ENCODE measurements at places on chromosomes 5 and 9. TPM values are rescaled to one million over a fixed set of nuclear protein-coding genes. Genes with fewer than 3 reads are reported as not detected.

- no peak for DNase-seq
Observed at GRCh38 chr5:114174837-114175236, 187.0 kb upstream of the KCNN2 start.

DNA sequence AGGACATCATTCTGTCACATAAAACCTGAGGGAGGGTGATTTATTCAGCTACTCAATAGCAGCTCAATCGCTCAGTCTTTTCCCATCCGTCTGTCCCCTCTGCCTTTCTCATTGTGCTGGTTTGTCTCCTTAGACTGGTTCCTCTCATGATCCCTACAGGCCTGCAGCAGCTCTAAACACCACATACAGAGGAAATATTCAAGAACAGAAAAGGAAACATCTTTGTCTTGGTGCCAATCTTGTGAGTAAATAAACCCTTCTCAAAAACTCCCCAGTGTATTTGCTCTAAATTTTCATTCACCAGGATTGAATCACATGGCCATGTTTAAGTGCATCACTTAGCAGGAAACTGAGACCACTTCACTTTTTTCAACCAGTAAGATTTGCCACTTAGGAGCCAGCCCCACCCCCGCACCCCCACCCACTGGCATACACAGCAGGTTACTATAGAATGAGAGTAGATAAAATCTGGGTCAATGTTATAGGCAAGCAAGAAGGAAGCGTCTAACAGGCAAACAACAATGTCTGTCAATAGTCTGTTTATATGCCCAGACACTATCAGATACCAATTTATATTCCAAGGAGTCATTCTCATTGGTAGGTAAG lies 895.5 kb upstream of the DMAC1 start:
- no peak for DNase-seq

GRCh38 chr5:55231919-55232270 lies 1.5 kb downstream of the CCNO start:
- no peak for DNase-seq

DNA sequence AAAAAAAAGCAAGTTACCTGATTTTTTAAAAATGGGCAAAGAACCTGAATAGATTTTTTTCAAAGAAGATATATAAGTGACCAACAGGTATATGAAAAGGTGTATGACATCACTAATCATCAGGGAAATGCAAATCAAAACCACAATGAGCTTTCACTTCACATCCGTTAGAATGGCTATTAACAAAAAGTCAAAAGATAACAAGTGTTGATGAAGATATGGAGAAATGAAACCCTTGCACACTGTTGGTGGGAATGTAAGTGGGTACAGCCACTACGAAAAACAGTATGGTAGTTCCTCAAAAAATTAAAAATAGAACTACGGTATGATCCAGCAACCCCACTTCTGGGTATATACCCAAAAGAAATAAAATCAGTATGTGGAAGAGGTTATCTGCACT lies 134.8 kb downstream of the UGCG start:
- DNase-seq, result no peak

DNA sequence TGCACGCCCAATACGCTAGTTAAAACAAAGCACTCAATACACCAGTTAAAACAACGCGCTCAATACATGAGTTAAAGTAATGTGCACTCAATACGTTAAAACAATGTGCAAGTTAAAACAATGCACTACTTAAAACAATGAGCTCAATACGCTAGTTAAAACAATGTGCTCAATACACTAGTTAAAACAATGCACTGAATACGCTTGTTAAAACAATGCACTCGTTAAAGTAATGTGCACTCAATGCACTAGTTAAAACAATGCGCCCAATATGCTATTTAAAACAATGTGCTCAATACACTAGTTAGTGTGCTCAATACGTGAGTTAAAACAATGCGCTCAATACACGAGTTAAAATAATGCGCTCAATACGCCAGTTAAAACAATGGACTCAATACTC lies 185.0 kb downstream of the TRIO start:
- DNase-seq, result no peak

DNA sequence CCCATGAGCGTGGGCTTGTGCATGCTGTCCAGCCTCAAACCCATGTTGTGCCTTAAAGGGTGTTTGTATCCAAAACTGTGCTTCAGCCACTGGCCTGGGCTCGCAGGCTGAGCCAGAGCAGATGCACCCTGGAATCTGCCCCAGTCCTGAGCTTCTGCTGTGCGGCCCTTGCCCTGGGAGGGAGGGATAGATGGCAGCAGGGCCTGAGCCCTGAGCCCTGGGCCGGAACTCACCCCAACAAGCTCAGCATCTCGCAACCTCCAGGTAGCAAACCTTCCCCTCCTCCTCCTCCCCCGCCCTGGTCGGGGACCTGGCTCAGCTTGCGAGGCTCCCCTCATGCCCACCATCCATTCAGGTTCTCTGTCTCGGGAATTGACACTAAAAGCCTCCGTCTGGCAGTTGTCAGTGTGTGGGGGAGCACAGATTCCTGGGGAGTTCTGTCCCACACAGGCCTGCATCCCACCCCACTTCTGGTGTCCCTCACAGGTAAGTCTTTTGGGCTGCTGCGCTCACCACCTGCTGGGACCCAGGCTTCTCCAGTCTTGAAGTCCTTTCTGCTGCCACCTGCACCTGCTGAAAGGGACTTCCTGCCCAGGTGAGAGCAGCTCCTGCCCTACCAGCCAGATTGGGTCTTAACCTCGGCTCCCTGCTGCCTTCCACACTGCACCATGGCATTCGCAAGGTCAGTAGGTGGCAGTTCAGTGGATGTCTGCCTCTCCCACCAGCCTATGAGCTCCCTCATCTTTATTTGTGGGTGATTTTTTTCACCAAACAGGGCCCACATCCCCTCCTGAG lies 55.2 kb upstream of the OLFM1 start:
- DNase-seq, result peak; percentile 45

GRCh38 chr9:12253941-12254340 lies 439.2 kb upstream of the TYRP1 start:
- DNase-seq, result no peak

DNA sequence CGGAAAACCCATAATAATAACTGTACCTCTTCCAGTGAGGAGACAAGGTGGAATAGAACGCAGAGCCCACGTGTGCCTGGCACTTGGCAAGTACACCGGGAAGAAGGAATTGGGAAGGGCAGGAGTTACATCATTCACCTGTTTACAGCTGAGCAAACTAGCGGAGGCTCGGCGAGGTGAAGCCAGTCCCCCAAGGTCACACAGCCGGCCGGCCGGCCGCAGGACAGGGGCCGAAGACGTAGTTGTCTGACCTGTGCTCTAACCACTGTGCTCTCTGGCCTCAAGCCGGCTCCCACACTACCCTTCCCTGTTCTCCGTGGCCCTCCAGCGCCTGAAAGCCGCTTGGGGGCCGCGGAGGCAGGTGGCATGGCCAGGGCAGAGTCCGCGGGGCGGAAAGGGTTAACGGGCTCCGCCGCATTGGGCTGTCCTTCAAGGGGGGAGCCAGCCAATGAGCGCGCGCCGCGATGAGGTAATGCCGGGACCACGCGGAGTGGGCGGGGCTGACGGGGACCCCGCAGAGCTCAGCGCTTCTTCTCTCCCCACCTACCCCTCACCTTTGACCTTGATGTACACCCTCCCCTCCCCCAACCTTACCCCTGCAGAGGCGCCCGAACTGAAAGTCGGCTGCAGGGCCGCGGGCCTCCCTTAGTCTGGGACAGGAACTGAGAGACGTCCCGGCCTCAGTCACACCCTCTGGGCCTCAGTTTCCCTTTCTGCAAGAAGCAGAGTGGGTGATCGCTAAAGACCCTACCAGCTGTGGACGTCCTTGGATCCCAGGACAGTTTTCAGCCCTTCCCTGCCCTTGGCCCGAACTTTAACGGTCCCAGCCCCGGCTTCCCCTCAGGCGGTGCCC lies 125.1 kb downstream of the C9orf50 start:
- peak; percentile 97 for DNase-seq

GRCh38 chr5:151664694-151665585 lies 21.8 kb downstream of the SPARC start:
- DNase-seq, result no peak

GRCh38 chr5:93845376-93845775 lies 104.0 kb upstream of the POU5F2 start:
- DNase-seq, result no peak

GRCh38 chr5:137395011-137395755 lies 103.9 kb downstream of the SPOCK1 start:
- DNase-seq, result peak; percentile 75

DNA sequence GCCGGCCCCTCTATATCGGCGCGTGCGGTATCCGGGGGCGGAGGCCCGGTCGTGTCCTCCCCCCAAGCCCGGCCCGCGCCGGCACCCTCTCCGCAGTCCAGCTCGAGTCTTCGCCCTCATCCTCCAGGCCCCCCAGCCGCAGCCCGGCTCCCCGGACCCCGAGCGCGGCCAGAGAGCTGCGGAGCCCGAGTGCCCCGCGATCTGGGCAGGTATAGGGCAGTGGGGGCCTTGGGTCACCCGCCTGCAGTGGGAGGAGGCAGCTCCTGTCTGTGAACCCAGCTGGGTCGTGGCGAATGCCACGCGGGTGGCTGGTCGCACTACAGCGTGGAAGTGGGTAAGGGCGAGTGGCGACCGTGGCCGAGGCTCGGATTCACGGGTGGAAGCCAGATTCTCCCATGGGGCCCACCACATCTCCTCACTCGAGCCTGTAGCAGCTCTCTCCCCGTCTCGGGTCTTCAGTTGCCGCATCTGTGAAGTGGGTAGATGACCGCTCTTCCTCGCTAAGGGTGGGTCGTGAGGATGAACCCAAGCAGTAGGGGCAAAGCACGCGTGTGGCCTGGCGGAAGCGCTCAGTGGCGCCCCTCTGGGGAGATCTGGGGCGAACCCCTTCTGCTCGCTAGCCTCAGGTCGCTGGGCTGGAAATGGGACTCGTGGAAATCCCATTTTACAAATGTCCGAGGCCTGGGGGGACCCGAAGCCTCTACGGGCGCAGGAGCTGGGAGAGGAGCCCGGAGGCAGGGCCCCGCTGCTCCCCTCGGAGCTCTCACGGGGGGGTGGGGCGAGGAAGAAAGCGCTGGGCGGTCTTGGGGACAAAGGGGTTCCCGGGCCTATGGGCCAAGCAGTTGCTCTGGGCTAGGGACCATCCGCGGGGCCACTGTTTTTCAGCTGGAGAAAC lies 1.9 kb downstream of the NR5A1 start:
- DNase-seq, result no peak

GRCh38 chr5:96868603-96869371 lies 7.5 kb upstream of the ERAP2 start:
- DNase-seq, result no peak

GRCh38 chr5:90554358-90555006 lies 4.1 kb upstream of the ADGRV1 start:
- no peak for DNase-seq

GRCh38 chr5:178280631-178281030 lies 48.0 kb upstream of the PHYKPL start:
- peak; percentile 59 for DNase-seq

GRCh38 chr5:130109152-130109551 lies 204.9 kb downstream of the CHSY3 start:
- DNase-seq, result no peak

DNA sequence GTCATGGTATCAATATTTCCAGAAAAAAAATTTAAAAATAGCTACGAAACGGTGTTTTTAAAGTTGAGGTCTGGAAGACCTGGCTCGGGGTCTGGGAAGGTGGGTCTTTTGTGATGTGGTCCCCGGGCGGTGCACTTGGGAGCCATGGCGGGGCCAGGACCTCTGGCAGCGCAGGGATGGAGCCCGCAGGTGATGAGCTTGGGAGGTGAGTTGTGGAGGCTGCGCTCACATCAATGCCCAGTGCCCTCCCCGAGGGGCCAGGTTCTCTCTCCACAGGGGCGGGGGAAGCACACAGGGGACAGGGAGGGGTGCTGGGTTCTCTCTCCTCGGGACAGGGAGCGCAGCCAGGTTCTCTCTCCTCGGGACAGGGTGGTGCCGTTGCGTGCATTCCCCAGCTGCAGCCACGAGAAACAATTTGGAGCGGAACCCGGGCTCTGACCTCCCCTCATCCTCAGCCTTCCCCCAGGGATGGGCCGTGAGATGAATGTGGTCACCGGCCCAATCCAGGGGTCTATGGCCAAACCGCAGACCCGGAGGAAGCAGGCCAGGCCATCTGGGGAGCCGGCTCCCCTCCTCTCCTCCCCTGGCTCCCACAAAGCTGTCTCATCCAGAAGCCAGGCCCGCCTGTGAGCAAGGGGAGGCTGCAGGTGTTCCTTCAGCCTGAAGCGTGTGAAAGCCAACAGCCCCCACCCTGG lies 25.8 kb downstream of the DBH start:
- no peak for DNase-seq

DNA sequence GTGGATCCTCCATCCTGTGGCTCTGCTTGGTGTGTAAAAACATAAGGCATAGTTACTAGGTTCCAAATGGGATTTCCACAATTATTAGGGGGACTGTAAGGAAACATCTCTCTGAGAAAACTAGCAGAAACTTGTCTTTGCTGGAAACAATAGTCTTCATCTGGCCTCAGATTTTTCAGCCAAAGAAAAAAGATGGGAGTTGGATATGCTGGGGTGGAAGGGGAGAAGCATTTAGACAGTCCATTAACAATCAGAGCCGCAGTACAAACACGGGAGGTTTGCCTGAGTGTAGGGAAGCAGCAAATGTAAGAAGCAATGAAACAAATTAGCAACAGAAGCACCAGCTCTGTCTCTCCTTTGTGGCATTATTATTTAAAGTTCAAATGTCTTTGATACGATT lies 402.7 kb upstream of the ZNF608 start:
- DNase-seq, result no peak

GRCh38 chr5:74641735-74642542 lies 1.4 kb upstream of the ENC1 start:
- DNase-seq, result no peak

- DNase-seq, result no peak
Observed at GRCh38 chr5:180294913-180295555, 3.2 kb upstream of the MAPK9 start.

GRCh38 chr5:159050316-159051143 lies 49.2 kb downstream of the EBF1 start:
- DNase-seq, result no peak

GRCh38 chr5:125034331-125034730 lies 287.9 kb upstream of the ZNF608 start:
- DNase-seq, result no peak

GRCh38 chr5:145203193-145203592 lies 631.9 kb downstream of the PRELID2 start:
- DNase-seq, result no peak

- DNase-seq, result no peak
Observed at GRCh38 chr5:40502736-40503135, 177.0 kb upstream of the PTGER4 start.

GRCh38 chr5:67199859-67200258 lies 3.3 kb upstream of the CD180 start:
- DNase-seq, result no peak

GRCh38 chr9:6214903-6215302 lies 704 bp upstream of the IL33 start:
- DNase-seq, result no peak

ADAMTSL2 gene
- 1.8 TPM for polyA plus RNA-seq

IL13 gene
- not detected for polyA plus RNA-seq

RGS3 gene
- 43.6 TPM for polyA plus RNA-seq

COL5A1 gene
- 4.2 TPM for polyA plus RNA-seq

GNA14 gene
- polyA plus RNA-seq, result 7.8 TPM

FANCG gene
- polyA plus RNA-seq, result 4.4 TPM

GPX8 gene
- polyA plus RNA-seq, result 8.9 TPM

FKBP15 gene
- 9.5 TPM for polyA plus RNA-seq

OTP gene
- polyA plus RNA-seq, result not detected

PCDH12 gene
- polyA plus RNA-seq, result 0.69 TPM

SPIN1 gene
- polyA plus RNA-seq, result 34.8 TPM

PCDHA1 gene
- polyA plus RNA-seq, result 0.10 TPM

RPL35 gene
- polyA plus RNA-seq, result 3,954 TPM

CAVIN4 gene
- not detected for polyA plus RNA-seq

LCN9 gene
- polyA plus RNA-seq, result not detected

TLE4 gene
- polyA plus RNA-seq, result 7.6 TPM

PDE6A gene
- polyA plus RNA-seq, result 1.6 TPM
